ENCODE measurements at places on chromosomes 6 and 20. TPM values are rescaled to one million over a fixed set of nuclear protein-coding genes. Genes with fewer than 3 reads are reported as not detected.
A peak's percentile ranks its signal among the peaks of the same experiment; 100 is the strongest.

- peak; percentile 65 for DNase-seq
Observed at GRCh38 chr20:45822857-45823256, 4.3 kb downstream of the TNNC2 start.

GRCh38 chr6:90413396-90413795, 116.8 kb upstream of the BACH2 start:
- no peak for DNase-seq

DNA sequence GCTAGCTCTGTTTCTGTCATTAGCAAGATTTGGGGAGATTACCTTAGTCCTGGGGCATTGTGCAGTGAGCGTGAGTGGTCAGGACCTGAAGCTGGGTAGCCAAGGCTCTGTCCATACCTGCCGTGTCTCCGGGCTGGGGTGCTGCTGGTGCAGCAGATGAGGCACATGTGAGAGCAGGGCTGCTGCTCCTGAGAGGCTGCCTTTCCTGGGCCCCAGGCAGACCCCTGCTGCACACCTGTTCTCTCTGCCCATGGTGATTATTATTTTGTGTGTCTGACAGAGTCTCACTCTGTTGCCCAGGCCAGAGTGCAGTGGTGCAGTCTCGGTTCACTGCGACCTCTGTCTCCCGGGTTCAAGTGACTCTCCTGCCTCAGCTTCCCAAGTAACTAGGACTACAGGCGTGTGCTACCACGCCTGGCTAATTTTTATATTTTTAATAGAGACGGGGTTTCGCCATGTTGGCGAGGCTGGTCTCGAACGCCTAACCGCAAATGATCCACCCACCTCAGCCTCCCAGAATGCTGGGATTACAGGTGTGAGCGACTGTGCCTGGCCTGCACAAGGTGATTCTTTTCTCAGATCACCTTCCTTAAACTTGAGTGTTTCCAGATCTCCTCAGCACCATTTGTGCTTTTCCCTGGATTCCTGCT, 36.8 kb upstream of the IRF4 start:
- DNase-seq = no peak

GRCh38 chr6:47200536-47201334, 109.0 kb downstream of the TNFRSF21 start:
- DNase-seq = no peak

- no peak for DNase-seq
Observed at GRCh38 chr20:38238829-38239228, 21.7 kb downstream of the KIAA1755 start.

- DNase-seq = no peak
Observed at GRCh38 chr20:6397115-6397514, 274.3 kb upstream of the FERMT1 start.

The EDN1 gene
- total RNA-seq = 23.2 TPM

The ATXN1 gene
- 1.9 TPM for total RNA-seq

The MOXD1 gene
- total RNA-seq = 1.9 TPM

The NKX2-2 gene
- 3.1 TPM for total RNA-seq

The FRK gene
- 0.16 TPM for total RNA-seq

Data from MG63 (cell line).